ENCODE measurements at places on chromosomes 13 and 19.

- no peak for DNase-seq
Measured at GRCh38 chr13:93603043-93603442, 376.4 kb downstream of the GPC6 start.

DNA sequence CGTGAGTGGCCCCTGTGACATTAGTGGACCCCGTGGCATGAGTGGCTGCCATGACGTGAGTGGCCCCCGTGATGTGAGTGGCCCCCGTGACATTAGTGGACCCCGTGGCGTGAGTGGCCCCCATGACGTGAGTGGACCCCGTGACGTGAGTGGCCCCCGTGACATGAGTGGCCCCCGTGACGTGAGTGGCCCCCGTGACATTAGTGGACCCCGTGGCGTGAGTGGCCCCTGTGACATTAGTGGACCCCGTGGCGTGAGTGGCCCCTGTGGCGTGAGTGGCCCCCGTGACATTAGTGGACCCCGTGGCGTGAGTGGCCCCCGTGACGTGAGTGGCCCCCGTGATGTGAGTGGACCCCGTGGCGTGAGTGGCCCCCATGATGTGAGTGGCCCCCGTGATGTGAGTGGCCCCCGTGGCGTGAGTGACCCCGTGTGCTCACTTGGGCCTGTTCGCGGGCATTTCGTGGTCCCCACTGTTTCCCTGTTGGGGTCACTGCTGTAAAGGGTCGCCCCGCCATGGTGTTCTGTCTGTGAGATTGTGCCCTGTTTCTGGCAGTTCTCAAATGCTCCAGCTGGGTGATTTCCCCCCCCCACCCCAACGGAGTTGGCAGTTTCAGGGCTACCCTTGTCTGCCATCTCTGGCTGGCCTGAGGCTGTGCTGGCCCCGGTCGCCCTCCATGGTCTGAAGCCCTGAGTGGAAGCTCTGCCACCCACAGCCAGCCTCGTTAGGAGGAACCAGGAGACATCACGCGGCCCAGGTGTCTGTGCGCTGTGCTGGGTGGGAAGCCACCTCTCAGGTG, 64.2 kb downstream of the MCF2L start:
- DNase-seq: no peak

- DNase-seq: no peak
Measured at GRCh38 chr13:72556945-72557344, 170.5 kb downstream of the MZT1 start.

- DNase-seq: peak; percentile 73
Measured at GRCh38 chr13:28611654-28612131, 47.2 kb upstream of the POMP start.

DNA sequence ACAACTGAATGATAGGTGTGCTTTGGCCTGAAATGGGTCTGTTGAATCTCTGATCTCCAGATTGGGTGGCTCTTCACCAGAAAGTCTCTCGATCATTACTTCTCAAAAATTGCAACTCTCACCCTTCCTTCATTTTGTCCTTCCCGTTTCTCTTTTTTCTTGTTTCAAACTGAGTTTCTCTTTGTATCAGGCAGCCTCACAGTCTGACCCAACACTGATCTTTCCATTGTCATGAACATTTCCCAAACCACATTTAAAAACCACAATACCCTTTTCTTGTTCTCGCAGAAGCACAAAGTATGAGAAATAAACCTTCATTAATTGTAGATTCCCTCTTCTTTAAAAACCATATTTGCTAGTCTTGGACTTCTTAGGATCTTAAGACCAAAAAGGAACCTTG, 33.6 kb upstream of the HMGB1 start:
- DNase-seq: no peak

DNA sequence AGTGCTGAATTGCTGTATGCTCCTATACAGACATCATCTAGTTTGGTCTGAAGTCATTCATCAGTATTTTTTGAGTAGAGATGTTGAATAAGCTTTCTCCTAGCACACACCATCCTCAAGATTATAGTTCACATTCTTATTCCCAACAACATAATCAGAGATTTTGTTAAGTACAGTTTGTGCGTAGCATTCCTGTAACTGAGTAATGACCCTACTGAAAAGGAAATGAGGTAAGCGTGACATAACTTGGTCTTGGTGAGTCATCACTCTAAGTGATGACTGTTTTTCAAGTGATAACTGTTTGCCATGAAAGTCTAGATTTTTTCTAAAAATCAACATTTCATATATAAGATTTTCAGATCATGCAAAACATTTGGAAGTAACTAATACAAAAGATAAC, 18.5 kb upstream of the FAM216B start:
- no peak for DNase-seq

- DNase-seq: no peak
Measured at GRCh38 chr19:3725640-3726310, 17.6 kb downstream of the TJP3 start.
